MG63 (cell line): ENCODE measurements at places on chromosomes 7 and 10.

DNA sequence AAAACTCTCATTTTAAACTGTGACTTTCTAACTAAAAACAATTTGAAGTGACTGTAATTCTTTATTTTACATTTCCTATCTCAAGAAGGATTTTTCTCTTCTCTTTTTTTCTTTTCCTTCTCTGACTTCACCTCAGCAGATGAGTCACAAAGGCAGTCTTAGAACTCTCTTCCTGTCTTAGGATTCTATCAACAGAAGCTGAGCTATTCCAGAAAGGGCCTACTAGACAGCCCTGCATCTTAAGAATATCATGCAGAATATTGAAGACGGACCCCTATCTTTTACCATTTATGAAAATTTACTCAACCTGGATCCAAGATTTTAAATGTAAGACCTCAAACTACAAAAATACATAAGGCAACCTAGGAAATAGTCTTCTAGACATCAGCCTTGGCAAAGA lies 365.7 kb upstream of the SEMA3C start:
- no peak for DNase-seq

DNA sequence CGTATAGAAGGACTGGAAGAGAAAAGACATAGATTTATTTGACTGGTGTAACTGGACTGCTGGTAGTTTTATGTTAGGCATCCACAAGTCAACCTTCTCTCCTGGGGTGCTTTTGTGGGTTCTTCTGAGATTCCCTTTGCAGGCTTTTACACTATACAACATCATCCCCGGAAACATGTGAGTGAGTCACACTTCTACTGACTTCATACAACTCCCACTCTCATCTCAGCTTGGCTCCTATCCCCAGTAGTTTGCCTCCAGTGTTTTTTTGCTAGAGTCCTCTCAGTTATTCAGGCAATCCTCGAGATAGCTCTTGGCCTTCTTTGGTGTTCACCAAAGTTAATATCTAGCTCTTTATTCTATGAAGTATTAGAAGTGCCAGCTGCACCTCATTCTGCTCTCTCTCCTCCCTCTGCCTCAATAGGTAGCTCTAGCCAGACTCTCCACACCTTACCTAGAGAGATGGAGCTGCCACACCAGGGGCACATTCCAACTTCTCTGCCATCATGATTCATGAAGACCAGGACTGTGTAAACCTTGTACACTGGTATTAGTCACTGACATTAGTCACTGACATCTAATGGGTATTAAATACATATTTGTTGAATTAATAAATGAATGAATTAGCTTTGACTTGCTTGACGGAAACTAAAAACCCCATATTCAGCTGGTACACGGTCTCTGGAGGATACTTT lies 281.9 kb downstream of the PPP1R3A start:
- peak; percentile 30 for DNase-seq

GRCh38 chr10:69831231-69831855 lies 29.6 kb downstream of the COL13A1 start:
- peak; percentile 7 for DNase-seq

GRCh38 chr7:78542981-78543380 lies 744.4 kb downstream of the PHTF2 start:
- no peak for DNase-seq

DNA sequence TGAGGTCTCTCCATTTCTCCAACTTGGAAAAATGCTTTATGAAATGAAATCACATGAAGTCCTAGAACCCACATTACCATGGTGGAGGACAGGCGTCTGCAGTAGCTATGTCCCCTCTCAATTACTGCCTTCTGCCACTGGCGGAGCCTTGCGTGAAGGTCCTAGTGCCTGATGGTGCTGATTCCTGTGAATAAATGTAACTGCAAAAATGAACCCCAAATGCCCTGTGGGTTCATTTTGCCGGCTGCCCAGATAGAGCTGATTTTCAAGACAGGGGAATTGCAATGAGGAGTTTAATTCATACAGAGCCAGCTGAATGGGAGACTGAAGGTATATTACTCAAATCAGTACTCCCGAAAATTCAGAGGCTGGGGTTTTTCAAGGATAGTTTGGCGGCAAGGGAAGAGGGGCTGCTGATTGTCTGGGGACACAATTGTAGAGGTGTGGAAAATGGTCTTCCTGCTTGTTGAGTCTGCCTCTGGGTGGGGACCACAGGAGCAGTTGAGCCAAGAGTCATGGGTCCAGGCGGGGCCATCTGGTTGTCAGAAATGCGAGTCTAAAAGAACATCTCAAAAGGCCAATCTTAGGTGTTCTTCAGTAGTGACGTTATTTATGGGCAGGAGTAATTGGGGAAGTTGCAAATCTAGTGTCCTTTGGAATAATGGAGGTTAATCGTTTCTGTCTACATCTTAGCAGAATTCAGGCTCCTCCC lies 13.5 kb downstream of the PRF1 start:
- DNase-seq = no peak

DNA sequence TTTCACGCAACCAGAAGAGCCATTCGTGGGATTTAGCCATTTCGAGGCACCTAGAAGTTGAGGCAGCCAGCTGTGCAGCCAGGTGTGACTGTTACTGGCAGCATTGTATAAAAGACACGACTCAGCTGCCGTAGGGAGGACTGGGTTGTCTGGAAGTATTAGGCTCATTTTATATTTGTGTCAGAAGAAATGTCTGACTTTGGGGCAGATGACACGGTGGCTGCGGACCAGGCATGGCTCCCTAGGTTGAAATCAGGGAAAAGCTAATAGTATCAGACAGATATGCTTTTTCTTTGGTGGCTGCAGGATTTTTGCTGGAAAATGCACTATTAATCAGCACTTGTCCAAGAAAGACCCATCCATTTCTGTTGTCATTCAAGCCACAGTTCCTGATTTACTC lies 4.2 kb upstream of the DPYSL4 start:
- DNase-seq = no peak

DNA sequence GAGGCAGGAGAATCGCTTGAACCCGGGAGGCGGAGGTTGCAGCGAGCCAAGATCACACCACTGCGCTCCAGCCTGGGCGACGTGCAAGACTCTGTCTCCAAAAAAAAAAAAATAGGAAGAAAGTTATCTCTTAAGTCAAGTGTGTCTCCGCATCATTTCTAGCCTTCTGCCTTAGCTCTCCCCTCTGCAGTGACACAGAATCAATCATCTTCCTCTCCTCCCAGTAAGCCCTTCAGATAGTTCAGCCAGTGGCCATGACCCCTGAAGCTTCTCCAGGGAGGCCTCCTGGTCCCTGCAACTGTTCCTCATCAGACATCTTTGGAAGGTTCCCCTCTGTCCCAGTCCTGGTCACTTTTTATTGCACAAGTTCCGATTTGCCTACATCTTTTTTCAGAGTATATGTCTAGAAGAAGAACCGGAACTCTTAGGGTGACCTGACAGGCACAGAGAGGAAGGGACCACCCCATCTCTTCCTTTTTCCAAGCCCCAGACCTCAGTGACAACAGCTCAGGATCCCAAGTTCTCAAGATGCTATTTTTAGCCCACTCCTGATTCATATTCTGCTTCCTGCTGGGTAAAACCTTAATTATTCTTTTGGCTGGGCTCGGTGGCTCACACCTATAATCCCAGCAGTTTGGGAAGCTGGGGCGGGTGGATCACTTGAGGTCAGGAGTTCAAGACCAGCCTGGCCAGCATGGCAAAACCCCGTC lies 6.6 kb upstream of the RHBDD2 start:
- peak; percentile 15 for DNase-seq

GRCh38 chr7:3141326-3141725 lies 97.7 kb upstream of the CARD11 start:
- no peak for DNase-seq

GRCh38 chr10:5894873-5895272 lies 4.8 kb downstream of the FBH1 start:
- DNase-seq = no peak

- no peak for DNase-seq
Measured at GRCh38 chr7:24797270-24797669, 40.0 kb upstream of the GSDME start.

DNA sequence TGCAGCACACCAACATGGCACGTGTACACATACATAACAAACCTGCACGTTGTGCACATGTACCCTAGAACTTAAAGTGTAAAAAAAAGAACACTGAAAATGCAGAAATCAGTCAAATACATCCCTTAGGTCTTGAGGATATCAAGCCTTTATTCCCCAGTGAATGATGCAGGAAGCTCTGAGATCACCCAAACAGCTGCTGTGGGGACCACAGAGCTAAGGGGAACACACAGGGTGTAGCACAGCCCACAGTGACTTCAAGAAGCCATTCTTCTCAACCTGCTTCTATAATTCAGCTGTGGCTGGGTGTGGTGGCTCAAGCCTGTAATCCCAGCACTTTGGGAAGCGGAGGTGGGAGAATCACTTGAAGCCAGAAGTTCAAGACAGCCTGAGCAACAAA lies 314.9 kb downstream of the CALN1 start:
- no peak for DNase-seq

GRCh38 chr7:88331322-88331721 lies 24.6 kb upstream of the STEAP4 start:
- DNase-seq = no peak

- no peak for DNase-seq
Measured at GRCh38 chr7:100154651-100155491, 3.7 kb downstream of the TRAPPC14 start.

GRCh38 chr7:154686305-154686704 lies 316.6 kb downstream of the PAXIP1 start:
- no peak for DNase-seq
